H1 (cell line): ENCODE measurements at places on chromosomes 16 and 17. TPM values are rescaled to one million over a fixed set of nuclear protein-coding genes. Genes with fewer than 3 reads are reported as not detected.

GRCh38 chr16:73287859-73288405 lies 240.0 kb upstream of the ZFHX3 start:
- no peak for DNase-seq

DNA sequence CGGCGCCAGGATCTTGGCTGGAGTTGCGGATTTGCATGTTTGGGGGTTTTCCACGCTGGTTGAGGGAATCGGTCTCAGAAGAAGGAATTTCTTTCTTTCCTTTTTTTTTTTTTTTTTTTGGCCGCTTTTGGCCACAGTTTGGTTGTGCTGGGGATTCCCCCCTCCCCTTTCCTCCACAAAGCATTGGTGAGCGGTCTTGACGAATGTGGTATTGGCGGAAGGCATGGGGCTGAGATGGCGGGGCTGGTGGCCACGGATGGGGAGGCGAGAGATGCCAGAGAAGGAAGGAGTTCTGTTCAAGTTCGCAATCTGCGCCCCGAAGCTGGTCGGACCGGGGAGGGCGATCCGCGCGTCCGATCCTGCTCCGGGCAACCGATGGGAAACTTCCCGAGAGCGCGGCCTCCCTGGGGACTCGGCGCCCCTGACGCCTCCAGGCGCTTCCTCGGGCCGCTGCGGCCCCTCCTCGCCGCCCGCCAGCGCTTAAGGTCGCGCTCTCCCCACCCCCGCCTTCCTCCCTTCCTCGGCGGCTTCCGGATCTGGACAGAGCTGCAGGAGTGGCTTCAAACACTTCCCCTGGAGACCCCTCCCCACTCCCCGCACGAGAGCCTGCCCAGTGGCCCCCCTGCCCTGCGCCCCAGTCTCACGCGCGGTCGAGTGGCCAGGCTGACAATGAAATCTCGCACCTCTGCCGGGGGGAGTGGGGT lies 43.2 kb downstream of the RAI1 start:
- DNase-seq = no peak

DNA sequence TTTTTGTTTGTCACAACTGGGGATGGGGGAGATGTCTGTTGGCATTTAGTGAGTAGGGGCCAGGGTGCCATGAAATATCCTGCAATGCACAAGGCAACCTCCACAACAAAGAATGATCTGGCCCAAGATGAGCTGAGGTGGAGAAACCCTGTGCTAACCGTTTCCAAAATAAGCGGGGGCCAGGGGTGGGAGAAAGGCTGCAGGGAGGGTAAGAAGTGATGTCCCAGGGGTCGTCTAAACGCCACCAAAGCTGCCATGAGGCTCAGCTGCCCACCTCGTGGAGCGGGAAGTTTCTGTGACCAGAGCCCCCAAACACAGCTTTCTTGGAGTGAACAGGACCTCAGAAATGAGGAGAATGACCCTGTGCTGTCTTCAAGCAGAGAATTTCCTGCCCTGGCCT lies 76.5 kb upstream of the CDH5 start:
- no peak for DNase-seq

DNA sequence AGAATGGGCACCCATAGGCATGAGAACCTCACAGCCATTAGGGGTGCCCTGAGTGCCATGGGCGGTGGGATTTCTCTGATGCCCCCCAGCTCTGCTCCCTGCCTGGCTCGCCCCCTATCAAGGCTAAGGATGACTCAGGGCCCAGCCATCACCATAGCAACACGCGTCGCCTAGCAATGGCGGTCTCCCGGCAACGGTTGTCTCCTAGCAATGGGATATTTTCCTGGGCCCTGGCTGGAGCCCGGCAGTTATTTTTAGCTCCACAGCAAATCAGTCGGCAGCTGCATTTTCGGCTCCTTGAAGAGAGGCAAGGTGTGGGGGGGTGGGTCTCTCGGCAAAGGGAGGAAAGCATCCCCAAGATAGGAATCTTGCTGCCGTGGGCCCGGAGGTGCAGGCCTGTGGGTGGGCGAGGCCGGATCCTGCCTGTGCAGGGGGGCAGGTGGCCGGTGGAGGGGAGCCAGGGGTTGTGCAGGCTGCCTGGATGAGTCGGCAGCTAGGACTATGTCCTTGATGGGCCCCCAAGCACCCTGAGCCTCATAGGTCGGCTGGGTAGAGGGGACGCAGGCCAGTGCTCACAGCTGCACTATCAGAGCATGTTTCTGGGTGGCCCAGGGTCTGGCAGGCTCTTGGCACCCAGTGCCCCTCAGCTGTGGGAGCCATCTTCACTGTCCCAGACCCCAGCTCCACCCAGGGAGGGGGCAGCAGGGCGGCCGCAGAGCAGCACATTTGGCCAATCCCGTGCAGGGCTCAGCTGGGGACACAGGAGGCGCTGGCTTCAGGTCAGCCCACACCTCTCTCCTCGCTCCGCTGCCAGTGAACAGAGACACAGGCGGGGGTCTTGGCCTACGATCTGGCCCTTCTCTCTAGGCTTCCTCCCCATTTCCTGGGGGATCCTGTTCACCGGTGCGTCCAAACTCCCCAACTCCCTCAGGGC lies 4.2 kb upstream of the FBXL16 start:
- DNase-seq = no peak

DNA sequence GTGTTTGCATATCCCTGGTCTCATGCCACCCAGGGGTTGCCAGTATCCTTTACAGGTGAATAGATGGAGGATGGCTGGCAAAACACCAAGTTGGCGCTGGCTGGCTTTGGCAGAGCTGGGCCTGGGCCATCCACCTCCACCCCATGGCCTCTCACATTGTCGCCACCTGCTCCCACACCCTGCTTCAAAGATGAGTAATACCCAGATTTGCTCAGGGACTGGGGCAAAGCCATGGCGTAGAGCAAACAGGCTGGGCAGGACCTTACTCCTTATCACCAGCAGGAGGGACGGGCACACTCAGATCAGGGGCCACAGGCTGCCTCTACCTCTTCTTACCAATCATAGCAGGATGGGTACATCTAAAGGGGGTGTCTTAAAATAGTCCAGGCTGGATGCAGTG lies 24.3 kb downstream of the PLA2G10 start:
- DNase-seq = no peak

DNA sequence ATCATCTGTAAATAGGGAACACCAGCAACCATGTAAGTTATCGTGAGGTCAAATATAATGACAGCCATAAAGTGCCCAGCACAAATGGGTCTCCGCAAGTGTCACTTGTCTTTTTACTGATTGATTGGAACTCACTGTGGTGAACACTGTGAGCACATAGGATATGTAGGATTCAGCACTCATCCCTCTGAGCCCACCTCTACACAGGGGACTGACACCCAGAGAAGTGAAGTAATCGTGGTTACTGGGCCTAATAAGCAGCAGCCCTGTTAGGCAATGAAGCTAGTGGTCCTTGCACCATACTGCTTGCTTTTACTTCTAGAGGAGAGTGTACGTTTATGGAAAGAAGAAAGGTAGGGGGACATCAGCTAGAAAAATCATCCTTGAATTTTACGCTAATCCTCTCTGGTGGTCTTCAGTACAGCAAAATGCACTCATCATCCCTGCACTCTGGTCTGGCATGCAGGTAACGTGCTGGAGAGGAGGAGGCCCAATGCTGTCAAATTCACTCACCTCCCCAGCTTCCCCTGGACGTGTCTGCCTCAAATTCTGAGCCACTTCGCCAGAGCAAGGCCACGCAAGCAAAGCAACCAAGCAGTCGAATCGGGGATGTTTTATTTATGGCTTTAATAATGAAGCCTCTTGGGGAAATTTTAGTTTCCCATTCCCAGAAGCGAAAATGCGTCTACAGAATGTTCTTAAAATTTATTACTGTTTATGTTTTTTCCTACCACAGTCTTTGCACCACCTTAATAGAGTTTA lies 74.7 kb downstream of the YPEL2 start:
- no peak for DNase-seq

DNA sequence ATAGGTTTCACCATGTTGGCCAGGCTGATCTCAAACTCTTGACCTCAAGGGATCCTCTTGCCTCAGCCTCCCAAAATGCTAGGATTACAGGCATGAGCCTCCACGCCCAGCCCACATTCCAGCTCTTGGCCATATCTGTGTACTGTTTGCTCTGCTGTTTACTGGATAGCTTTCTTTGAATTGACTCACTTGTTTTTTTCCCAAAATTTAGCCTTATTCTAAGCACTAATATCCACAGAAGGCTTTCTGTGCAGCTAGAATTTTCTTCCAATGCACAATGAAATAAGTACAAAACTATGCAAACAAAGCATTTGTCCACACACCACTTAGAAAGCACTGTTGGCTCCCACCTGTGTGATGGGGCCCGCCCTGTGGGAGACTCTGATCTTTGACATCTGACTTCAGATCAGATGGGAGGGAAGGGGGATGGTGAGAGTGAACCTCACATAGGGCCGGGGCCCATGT lies 72.2 kb downstream of the CLEC16A start:
- no peak for DNase-seq

- DNase-seq = no peak
These were observed 5.5 kb downstream of the CACNB1 start for GRCh38 chr17:39191750-39192510.

GRCh38 chr17:46046957-46047356 lies 47.9 kb downstream of the STH start:
- DNase-seq = no peak

DNA sequence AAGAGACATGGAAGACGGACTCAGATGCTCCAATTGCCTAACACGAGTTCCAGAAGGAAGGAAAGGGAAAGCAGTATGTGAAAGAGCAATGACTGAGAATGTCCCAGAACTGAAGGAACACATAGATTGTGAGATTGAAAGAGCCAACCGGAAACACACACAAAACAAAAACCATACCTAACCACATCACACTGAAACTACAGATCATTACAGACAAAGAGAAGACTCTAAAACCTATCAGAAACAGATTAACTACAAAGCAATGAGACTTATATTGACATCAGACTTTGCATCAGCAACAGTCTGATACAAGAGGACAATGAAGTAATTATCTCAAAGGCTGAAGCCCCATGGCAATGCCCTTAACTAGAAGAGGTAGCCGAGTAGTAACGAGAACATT lies 45.6 kb upstream of the CLEC18B start:
- no peak for DNase-seq

DNA sequence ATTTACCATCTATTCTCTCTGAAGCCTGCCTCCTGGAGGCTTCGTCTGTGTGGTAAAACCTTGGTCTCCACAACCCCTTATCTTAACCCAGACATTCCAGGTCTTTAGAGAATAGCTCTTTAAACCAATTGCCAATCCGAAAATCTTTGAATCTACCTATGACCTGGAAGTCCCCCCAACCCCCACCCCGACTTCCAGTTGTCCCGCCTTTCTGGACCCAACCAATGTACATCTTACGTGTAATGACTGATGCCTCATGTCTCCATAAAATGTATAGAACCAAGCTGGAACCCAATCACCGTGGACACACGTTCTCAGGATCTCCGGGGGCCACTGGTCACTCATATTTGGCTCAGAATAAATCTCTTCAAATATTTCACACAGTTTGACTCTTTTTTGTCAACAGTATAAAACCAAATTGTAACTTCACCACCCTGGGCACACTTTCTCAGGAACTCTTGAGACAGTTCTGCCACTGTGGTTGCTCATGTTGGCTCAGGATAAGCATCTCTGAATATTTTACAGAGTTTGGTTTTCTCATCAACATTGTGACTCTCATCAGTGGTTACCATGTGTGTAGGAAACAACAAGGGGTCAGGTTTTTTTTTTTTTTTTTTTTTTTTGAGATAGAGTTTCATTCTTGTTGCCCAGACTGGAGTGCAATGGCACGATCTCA lies 18.1 kb upstream of the DNAH17 start:
- DNase-seq = no peak

DNA sequence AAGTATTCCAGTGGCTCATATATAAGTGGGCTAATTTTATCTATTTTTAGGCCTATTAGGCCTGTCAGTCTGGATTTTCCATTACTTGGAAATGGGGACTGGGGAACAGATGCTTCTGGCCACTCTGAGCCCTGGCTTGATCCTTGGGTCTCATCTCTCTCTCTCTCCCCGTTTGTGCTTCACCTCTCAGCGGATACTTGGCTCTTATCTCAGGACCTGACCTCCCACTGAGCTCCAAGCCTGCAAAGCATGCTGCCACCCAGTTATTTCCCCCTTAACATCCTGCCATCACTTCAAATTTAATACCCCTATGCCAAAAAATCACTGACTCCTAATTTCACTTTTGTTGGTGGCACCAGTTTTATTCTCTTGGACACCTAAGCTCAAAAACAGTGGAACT lies 4.2 kb downstream of the ZNF843 start:
- no peak for DNase-seq

DNA sequence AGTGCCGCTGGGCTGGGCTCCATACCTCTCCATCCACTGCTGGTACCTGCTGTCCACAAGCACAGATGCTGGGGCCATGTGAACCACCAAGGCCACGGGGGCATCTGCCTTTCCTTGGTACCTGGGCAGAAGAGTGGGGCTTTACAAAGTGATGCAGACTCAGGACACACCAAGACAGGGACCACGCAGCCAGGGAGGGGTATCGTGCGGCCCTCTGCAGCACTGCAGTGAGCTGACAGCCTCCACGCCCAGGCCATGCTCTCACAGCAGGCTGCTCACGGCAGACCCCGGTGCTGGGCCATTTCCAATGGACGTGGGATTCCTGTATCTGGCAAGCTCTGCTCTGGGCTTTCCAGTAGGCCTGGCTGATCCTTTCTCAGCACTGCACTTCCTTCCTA lies 14.4 kb downstream of the ELAC2 start:
- no peak for DNase-seq

The DNAH3 gene
- polyA plus RNA-seq = 0.57 and 0.67 TPM in 2 replicates

The CLEC19A gene
- 0.88 and 1.5 TPM in 2 replicates for polyA plus RNA-seq

The HSD17B2 gene
- not detected in 2 replicates for polyA plus RNA-seq

The CMTM1 gene
- polyA plus RNA-seq = 1.2 and 1.7 TPM in 2 replicates

The KRTAP3-2 gene
- polyA plus RNA-seq = not detected in 2 replicates

The PLA2G10 gene
- 2.2 and 2.4 TPM in 2 replicates for polyA plus RNA-seq

The EME1 gene
- 13.9 and 16.3 TPM in 2 replicates for polyA plus RNA-seq

The MYADML2 gene
- 0.47 TPM in 2 replicates for polyA plus RNA-seq

The SMTNL2 gene
- 3.6 and 4.6 TPM in 2 replicates for polyA plus RNA-seq

The CRYBA1 gene
- polyA plus RNA-seq = 0.11 TPM in 1 of 2 replicates, not detected in the other

The TPPP3 gene
- 0.77 and 1.3 TPM in 2 replicates for polyA plus RNA-seq
